ENCODE measurements at places on chromosomes 6 and 20. TPM values are rescaled to one million over a fixed set of nuclear protein-coding genes. Genes with fewer than 3 reads are reported as not detected.
A peak's percentile ranks its signal among the peaks of the same experiment; 100 is the strongest.

DNA sequence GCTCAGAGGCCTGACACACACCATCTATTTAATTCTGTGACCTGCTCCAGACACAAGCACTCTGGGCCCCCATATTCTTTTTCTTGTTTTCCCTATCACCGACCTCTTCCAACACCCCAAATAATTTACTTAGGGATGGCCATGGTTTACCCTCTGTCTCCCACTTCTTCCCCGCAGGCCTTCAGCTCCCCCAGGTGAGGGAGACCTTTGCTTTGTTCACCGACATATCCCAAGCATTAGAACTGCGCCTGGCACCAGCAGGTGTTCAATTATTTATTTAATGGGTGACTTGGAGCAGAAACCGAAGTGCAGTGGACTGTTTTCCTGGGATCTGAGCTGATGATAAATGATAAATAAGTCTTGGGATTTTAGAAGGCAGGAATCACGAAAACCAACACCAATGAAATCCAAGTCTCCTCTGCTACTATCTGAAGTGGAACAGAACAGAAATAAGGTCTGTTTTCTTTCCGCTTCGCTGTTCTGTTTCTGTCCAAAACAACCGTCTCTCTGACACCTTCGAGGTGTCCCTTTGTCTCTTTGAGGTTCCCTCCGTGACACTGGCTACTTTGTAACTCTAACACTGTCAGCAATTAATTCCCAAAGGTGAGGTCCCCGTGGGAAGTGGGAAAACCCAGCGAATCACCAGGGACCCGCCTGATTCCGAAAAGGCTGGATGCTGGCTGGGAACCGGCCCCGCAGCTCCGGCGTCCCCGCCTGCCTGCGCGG, 1.1 kb upstream of the RIN2 start:
- peak overlapping the region; percentile 67 for H3K27ac ChIP-seq
- H3K4me1 ChIP-seq: peaks cover 14% of the 10 kb centered on the region
- H3K27me3 ChIP-seq: no peaks in the 10 kb centered on the region
- peak overlapping the region; percentile 91 for H3K4me3 ChIP-seq
- DNase-seq: no peak
- no peaks in the 10 kb centered on the region for H3K36me3 ChIP-seq

- DNase-seq: no peak
- no peak overlapping the region for H3K4me3 ChIP-seq
- no peaks in the 10 kb centered on the region for H3K36me3 ChIP-seq
Observed at GRCh38 chr6:134323698-134324097, 5.8 kb upstream of the SGK1 start.

GRCh38 chr6:3117912-3118352, 579 bp upstream of the BPHL start:
- H3K27me3 ChIP-seq: no peaks in the 10 kb centered on the region
- peaks cover 5% of the 10 kb centered on the region for H3K4me1 ChIP-seq
- DNase-seq: no peak
- H3K36me3 ChIP-seq: peaks cover 19% of the 10 kb centered on the region

- no peaks in the 10 kb centered on the region for H3K4me1 ChIP-seq
- H3K27me3 ChIP-seq: no peaks in the 10 kb centered on the region
- H3K4me3 ChIP-seq: no peak overlapping the region
- H3K27ac ChIP-seq: no peak overlapping the region
Observed at GRCh38 chr6:165274611-165275010, 34.8 kb downstream of the C6orf118 start.

GRCh38 chr6:168540713-168541291, 99.8 kb downstream of the SMOC2 start:
- no peaks in the 10 kb centered on the region for H3K36me3 ChIP-seq
- no peak for DNase-seq
- H3K4me3 ChIP-seq: no peak overlapping the region
- no peaks in the 10 kb centered on the region for H3K4me1 ChIP-seq
- H3K27me3 ChIP-seq: no peaks in the 10 kb centered on the region

DNA sequence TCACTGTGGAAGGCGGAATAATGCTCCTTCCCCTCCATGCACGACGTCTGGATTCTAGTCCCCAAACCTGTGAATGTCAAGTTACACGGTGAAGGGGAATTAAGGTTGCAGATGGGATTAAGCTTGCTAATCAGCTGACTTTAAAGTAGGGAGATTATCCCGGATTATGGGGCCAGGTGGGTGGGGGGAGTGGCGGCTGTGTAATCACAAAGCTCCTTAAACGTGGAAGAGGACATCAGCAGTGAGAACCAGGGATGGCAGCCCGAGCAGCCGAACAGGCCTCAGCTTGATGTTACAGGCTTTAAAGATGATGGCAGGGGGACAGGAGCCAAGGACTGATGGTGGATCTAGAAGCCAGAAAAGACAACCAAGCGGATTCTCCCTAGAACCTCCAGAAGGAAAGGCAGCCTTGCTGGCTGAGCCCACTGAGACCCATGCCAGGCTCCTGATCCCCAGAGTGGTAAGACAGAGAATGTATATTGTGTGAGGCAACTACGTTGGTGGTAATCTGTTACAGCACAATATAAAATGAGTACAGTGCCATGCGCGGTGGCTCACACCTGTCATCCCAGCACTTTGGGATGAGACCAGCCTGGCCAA, 117.5 kb downstream of the SCML4 start:
- no peak for DNase-seq
- no peaks in the 10 kb centered on the region for H3K4me1 ChIP-seq
- H3K36me3 ChIP-seq: no peaks in the 10 kb centered on the region
- no peak overlapping the region for H3K27ac ChIP-seq
- no peaks in the 10 kb centered on the region for H3K27me3 ChIP-seq
- no peak overlapping the region for H3K4me3 ChIP-seq

DNA sequence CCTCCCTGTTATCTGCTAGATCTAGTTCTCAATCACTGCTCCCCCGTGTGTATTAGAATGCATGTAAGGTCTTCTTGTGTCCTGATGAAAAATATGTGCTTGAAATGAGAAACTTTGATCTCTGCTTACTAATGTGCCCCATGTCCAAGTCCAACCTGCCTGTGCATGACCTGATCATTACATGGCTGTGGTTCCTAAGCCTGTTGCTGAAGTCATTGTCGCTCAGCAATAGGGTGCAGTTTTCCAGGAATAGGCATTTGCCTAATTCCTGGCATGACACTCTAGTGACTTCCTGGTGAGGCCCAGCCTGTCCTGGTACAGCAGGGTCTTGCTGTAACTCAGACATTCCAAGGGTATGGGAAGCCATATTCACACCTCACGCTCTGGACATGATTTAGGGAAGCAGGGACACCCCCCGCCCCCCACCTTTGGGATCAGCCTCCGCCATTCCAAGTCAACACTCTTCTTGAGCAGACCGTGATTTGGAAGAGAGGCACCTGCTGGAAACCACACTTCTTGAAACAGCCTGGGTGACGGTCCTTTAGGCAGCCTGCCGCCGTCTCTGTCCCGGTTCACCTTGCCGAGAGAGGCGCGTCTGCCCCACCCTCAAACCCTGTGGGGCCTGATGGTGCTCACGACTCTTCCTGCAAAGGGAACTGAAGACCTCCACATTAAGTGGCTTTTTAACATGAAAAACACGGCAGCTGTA, 73.4 kb downstream of the PTPN1 start:
- no peaks in the 10 kb centered on the region for H3K27me3 ChIP-seq
- H3K4me1 ChIP-seq: no peaks in the 10 kb centered on the region

DNA sequence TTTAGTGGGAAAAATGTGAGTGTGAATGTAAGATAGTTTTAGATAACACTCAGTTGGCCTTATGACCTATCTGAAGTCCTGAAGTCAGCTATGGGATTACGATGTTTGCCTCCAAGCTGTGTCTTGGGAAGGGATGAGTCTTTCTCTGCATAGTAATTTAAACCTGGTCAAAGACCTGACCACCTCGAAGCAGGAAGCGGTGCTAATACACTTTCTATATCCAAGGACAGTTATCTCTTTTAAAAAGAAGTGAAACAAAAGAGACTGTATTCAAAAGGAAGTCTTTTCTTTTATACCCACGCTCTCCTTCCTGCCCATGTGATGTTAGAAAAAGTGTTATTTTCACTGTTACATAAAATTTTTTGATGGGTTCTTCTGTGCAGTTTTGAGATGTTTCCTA, 94.9 kb downstream of the JARID2 start:
- DNase-seq: no peak
- no peak overlapping the region for H3K4me3 ChIP-seq
- no peaks in the 10 kb centered on the region for H3K27me3 ChIP-seq

- H3K4me3 ChIP-seq: no peak overlapping the region
- no peak for DNase-seq
- H3K4me1 ChIP-seq: peaks cover 15% of the 10 kb centered on the region
- H3K36me3 ChIP-seq: no peaks in the 10 kb centered on the region
- H3K27ac ChIP-seq: no peak overlapping the region
- no peaks in the 10 kb centered on the region for H3K27me3 ChIP-seq
Observed at GRCh38 chr20:63648895-63649589, 4.2 kb downstream of the STMN3 start.

- H3K4me1 ChIP-seq: no peaks in the 10 kb centered on the region
- H3K27ac ChIP-seq: no peak overlapping the region
- H3K27me3 ChIP-seq: no peaks in the 10 kb centered on the region
- H3K36me3 ChIP-seq: no peaks in the 10 kb centered on the region
- no peak overlapping the region for H3K4me3 ChIP-seq
- DNase-seq: no peak
Observed at GRCh38 chr20:62393830-62394229, 6.9 kb downstream of the RPS21 start.

- DNase-seq: no peak
- no peaks in the 10 kb centered on the region for H3K27me3 ChIP-seq
- H3K36me3 ChIP-seq: no peaks in the 10 kb centered on the region
- H3K27ac ChIP-seq: no peak overlapping the region
- H3K4me3 ChIP-seq: no peak overlapping the region
Observed at GRCh38 chr6:116011520-116011919, 49.2 kb downstream of the FRK start.

DNA sequence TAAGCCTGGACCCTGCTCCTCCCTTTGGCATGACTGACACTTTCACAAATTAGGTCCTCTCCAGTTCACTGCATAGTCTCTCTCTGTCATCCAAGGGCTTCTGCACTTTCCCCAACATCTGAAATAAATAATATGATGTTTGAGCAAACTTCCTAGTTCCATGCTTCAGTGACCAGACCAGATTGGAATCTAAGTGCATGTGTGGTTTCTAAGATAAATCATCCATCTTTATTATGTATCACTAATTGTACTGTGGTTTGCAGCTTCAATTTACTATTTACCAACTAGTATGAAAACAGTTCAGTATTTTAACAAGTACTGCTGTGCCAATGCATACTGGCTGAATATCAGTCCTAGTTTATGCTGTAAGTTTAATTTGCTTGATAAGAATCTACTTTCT, 18.7 kb downstream of the SESN1 start:
- H3K27me3 ChIP-seq: no peaks in the 10 kb centered on the region
- no peaks in the 10 kb centered on the region for H3K36me3 ChIP-seq
- no peak for DNase-seq
- H3K27ac ChIP-seq: no peak overlapping the region

DNA sequence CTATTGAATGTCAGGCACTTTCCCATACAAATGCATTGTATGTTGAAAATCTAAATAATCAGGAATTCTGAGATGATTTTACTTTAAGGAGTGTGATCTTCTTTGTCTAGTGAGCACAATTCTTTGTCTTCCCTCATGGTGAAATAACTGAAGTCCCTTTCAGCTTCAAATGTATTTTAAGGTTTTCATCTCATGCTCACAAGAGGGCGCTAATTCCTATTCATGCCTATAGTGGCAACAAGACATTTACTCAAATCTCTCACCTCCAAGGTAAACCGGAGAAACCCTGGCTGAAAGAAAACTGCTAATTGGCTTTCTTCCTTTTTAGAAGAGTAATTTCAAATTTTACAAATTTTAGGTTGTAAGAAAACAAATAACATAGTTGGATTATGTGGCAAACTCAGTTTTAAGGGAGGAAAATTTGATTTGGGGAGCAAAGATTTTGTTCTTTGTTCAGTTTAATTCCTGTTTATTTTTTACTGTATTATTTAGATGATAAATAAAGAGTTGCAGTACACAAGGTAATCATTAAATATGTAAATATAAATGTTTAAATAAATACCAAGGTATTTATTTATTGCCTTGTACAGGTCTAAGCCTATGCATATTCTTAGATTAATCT, 69.1 kb downstream of the SLC35F1 start:
- H3K4me3 ChIP-seq: no peak overlapping the region
- no peaks in the 10 kb centered on the region for H3K36me3 ChIP-seq
- no peak overlapping the region for H3K27ac ChIP-seq
- no peaks in the 10 kb centered on the region for H3K4me1 ChIP-seq
- DNase-seq: peak; percentile 16

DNA sequence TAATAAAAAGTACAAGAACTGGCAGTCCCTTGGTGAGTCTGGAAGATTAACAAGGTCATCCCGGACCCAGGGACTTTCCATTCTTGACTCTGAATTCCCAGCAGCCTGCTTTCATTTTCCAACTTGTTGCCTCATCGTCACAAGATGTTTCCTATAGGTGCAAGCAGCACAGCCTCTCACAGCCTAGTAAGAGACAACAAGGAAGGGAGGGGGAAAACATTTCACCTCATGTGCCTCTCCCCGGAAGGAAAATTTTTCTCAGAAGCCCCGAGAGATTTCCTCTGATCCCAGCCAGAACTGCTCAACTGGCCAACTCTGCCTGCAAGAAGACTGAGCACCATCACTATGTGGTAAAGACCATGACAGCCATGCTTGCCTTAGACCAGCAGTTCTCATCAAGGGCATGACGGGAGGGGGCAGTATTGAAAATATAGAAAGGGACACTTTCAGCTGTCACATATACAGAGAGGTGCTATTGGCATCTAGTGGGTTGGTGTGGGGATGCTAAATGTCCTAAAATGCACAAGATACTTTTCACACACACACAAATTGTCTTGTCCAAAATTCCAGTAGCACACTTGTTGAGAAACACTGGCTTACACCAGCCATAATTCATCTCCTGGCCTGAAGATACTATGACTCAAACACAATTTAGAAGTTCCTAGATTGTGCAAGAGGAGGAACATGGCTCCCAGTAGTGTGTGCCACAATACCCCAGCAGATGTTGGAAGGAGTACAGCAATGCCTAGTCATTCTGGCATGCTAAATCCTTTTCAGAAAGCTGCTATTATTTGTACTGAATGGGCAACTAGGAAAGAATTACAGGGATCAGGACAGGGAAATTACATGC, 10.8 kb upstream of the WTAP start:
- no peaks in the 10 kb centered on the region for H3K36me3 ChIP-seq
- peak; percentile 90 for DNase-seq
- H3K27me3 ChIP-seq: no peaks in the 10 kb centered on the region
- H3K27ac ChIP-seq: peak overlapping the region; percentile 90

LKAAEAR1 gene
- 0.28 TPM for total RNA-seq

DEFB124 gene
- not detected for total RNA-seq

ENPP1 gene
- total RNA-seq: 29.6 TPM

KCNK5 gene
- total RNA-seq: 1.4 TPM

MYH7B gene
- 0.20 TPM for total RNA-seq

HLA-DRA gene
- total RNA-seq: 678 TPM
